ENCODE measurements at places on chromosomes 5 and 9. TPM values are rescaled to one million over a fixed set of nuclear protein-coding genes. Genes with fewer than 3 reads are reported as not detected.

GALNT12 gene
- total RNA-seq = 5.5 TPM

PCDHB15 gene
- total RNA-seq = 0.17 TPM

NUTM2G gene
- total RNA-seq = not detected

PSAT1 gene
- total RNA-seq = 178 TPM

RNF44 gene
- 4.6 TPM for total RNA-seq

CEMIP2 gene
- 47.4 TPM for total RNA-seq

TAS2R1 gene
- total RNA-seq = not detected

ANKRD20A1 gene
- not detected for total RNA-seq

PDLIM4 gene
- 59.6 TPM for total RNA-seq

WDR38 gene
- not detected for total RNA-seq

SCAMP1 gene
- total RNA-seq = 16.2 TPM

CTXN3 gene
- total RNA-seq = not detected

SPATA31D4 gene
- not detected for total RNA-seq

ZCCHC9 gene
- 21.0 TPM for total RNA-seq

CDKN2B-AS1 gene
- total RNA-seq = 0.89 TPM

SH2D3C gene
- not detected for total RNA-seq

ACTBL2 gene
- 0.15 TPM for total RNA-seq

PMPCA gene
- 62.6 TPM for total RNA-seq

SH3PXD2B gene
- total RNA-seq = 24.1 TPM

EPB41L4A gene
- 0.17 TPM for total RNA-seq
